Stimulated activated CD8-positive, alpha-beta memory T cell treated with anti-CD3 and anti-CD28 coated beads, Interleukin-4, amount 100 ng/mL, for 48 hours (primary cell): ENCODE measurements at places on chromosomes 13 and 19.

DNA sequence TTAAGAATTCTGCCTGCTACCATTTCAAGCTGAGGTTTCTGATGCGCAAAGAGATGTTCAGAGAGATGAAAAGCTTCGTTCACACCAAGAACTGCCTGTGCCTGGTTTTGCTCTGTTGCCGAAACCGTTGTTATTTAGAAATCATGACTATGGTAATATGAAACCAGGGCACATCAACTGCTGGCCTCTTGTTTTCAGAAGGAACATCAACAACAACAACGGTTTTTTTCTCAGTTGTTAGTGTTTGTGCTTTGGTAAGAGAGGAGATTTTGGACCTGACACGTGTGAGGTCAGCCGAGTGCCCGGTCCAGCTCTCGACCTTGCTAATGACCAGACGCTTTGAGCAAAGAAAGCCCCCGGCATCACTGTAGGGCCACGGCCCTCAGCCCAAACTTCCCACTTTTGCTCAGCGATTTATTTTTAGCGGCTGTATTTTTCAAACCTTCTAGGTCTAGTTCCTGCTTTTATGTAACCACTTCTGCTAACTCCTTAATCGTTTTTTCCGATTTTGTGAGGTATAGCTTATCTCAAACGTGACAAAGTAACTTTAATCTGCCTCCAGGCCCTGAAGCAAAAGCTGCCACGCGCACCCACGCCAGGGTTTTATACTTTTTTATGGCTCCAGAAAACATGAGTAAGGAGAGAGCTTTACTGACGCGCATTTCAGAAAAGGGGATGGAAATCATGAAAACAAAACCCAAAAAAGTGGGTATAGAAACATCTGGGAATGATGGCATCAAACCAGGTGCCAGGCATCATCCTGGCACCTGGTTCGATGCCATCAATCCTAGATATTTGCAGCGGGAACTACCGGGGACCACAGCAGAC, 42.0 kb downstream of the KLF2 start:
- DNase-seq: no peak

DNA sequence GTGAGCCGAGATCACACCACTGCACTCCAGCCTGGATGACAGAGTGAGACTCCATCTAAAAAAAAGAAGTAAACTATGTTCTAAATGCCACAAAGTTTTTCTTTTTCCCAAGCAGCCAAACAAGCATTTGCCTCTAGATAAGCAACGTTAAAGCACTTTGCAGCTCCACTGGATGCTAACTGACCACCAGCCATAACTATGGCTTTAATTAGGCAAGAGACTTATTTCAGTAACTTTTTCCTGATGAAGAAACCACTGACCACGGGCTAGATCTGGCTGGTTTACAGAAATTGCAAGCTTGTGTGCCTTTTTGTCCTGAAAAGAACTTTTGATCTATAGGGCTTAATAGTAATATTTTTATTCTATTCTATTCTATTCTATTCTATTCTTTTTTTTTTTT, 22.1 kb downstream of the CD70 start:
- no peak for DNase-seq

DNA sequence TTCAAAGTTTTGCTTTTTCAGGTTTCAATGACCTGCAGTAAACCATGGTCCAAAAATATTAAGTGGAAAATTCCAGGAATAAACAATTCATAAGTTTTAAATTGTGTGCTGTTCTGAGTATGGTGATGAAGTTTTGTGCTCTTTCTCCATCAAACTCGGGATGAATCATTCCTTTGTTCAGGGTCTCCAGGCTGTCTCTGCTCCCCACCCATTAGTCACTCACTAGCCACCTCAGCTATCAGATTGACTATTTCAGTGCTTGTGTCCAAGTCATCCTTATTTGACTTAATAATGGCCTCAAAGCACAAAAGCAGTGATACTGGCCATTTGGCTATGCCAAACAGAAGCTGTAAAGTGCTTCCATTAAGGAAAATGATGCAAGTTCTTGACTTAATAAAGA, 1140.4 kb downstream of the EFNB2 start:
- no peak for DNase-seq

DNA sequence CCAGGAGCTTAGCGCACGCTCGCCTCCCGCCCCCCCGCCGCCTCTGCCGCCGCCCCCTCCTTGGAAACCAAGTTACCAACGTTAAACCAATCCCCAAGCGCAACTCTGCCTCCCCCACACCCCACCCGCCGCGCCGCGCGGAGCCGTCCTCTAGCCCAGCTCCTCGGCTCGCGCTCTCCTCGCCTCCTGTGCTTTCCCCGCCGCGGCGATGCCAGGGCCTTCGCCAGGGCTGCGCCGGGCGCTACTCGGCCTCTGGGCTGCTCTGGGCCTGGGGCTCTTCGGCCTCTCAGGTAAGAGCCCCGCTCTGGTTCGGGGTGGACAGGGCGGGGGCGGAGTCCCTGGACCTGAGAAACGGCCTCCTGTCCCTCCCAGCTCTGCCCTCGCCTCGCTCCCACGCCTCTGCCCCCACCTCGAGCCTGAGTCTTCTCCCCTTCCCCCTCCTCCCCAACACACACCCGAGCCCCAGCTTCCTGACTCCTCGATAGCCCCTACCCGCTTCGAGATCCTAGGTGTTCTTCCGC, at the start of gene ICAM5:
TSS of gene ICAM5 (plus strand) at position 117 of the 521 bp plus-strand sequence. CDS start at position 209, 92 bp downstream.
- peak; percentile 67 for DNase-seq
